ENCODE measurements at places on chromosomes 3 and 15.

GRCh38 chr3:94069194-94069813, 6.4 kb downstream of the NSUN3 start:
- DNase-seq, result no peak

GRCh38 chr3:149340310-149340933, 7.0 kb upstream of the TM4SF18 start:
- DNase-seq, result no peak

- no peak for DNase-seq
Measured at GRCh38 chr3:13025090-13025489, 48.1 kb downstream of the IQSEC1 start.

- DNase-seq, result no peak
Measured at GRCh38 chr3:28826840-28827239, 454.0 kb upstream of the RBMS3 start.

DNA sequence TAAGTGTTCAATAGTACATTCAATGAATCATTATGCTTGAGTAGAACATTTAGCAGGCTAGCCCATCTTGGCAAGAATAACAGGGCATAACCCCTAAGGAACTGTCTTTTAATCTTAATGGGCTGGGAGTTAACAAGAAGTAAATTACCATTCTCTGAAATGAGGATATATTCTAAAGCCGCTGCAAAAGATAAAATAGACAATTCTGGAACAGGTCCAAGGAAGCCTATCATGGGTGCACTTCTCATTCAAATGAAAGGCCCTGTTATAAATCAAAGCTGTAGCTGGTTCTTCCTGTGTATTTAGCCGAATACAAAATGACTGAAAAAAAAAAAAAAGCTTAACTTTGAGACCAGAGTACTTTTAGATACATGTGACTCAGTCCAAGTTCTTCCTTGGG, 15.6 kb downstream of the MTHFS start:
- DNase-seq, result no peak

GRCh38 chr3:13800064-13800463, 79.8 kb downstream of the WNT7A start:
- DNase-seq, result no peak

DNA sequence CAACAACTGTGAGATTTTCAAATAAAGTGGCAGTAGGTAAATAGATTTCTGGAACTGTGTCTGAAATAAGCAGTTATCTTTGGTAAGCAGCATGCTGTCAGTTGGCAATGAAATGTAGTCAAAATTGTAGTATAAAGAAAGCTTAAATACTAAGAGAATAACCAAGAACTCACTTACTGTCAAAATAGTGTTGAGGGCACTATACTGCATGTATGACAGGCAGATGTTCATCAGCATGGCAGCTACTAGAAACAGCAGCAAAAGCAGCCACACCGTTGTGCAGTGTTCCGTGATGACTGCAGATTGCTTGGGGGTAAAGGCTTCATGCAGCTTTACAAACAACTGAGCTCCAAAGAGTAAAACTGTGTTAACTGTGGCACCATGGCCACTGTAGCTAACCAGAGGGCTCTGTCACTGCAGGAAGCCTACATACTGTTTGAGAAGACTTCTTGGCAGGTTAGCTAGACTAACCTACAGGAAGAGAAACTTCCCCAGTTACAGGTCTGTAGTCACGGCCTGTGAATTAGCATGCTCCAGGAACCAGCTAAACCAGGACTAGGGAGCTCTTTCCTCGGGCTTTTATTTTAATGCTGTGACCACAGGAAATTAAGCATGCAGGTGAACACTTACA, 459.7 kb downstream of the TBL1XR1 start:
- no peak for DNase-seq
